COR-L47 (cell line): ENCODE measurements at places on chromosomes 5 and 9.

- DNase-seq = peak; percentile 30
Observed at GRCh38 chr5:1037123-1037670, 28.6 kb downstream of the NKD2 start.

- DNase-seq = no peak
Observed at GRCh38 chr9:123120131-123120530, 86.7 kb downstream of the GPR21 start.

GRCh38 chr5:87400305-87400899 lies 12.3 kb downstream of the CCNH start:
- peak; percentile 32 for DNase-seq

GRCh38 chr5:171477101-171477500 lies 57.7 kb downstream of the FGF18 start:
- no peak for DNase-seq

- no peak for DNase-seq
Observed at GRCh38 chr5:56457887-56458812, 225.0 kb upstream of the ANKRD55 start.

GRCh38 chr9:103169798-103170197 lies 174.7 kb downstream of the CYLC2 start:
- no peak for DNase-seq

- DNase-seq = no peak
Observed at GRCh38 chr9:7819984-7820383, 20.4 kb upstream of the DMAC1 start.

- no peak for DNase-seq
Observed at GRCh38 chr5:75275756-75276155, 39.1 kb upstream of the ANKRD31 start.

GRCh38 chr5:180817893-180818674 lies 15.5 kb upstream of the MGAT1 start:
- DNase-seq = no peak

GRCh38 chr9:124873664-124874063 lies 11.7 kb downstream of the ARPC5L start:
- DNase-seq = no peak

- peak; percentile 86 for DNase-seq
Observed at GRCh38 chr9:33719581-33720374, 75.6 kb upstream of the PRSS3 start.

DNA sequence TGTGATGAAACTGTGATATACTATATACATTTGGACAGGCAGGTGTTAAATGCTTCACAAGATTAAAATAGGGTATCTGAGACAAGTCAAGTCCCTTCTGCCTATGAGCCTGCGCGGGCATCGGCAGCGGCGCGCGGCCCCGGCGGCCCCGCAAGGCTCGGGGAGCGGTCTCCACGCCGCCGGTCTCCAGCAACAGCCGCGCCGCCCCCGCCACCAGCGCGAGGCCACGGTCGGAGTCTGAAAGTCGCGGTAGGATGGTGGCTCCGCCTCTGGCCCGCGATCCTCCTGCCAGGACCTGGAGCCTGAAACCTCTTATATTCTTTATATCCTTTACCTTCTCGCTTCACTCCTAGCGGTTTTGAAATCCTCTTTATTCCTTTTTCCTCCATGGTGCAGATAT lies 99.4 kb downstream of the INSL6 start:
- no peak for DNase-seq

GRCh38 chr9:121268851-121269641 lies 1.1 kb downstream of the GSN start:
- no peak for DNase-seq

- DNase-seq = no peak
Observed at GRCh38 chr9:84111726-84112125, 131.1 kb downstream of the RMI1 start.

GRCh38 chr5:119454171-119454570 lies 1.9 kb downstream of the HSD17B4 start:
- no peak for DNase-seq

GRCh38 chr5:74257060-74257527 lies 383.4 kb downstream of the ENC1 start:
- DNase-seq = no peak

DNA sequence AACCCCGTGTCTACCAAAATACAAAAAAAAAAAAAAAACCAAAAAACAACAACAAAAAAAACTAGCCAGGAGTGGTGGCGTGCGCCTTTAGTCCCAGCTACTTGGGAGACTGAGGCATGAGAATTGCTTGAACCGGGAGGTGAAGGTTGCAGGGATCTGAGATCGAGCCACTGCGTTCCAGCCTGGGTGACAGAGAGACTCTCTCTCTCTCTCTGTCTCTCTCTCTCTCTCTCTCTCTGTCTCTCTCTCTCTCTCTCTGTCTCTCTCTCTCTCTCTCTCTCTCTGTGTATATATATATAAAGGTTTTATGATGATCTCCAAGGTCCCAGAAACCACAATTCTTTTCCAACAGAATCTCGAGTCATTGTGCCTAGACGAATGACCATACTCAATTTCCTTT lies 18.8 kb upstream of the ANKRD33B start:
- DNase-seq = no peak

DNA sequence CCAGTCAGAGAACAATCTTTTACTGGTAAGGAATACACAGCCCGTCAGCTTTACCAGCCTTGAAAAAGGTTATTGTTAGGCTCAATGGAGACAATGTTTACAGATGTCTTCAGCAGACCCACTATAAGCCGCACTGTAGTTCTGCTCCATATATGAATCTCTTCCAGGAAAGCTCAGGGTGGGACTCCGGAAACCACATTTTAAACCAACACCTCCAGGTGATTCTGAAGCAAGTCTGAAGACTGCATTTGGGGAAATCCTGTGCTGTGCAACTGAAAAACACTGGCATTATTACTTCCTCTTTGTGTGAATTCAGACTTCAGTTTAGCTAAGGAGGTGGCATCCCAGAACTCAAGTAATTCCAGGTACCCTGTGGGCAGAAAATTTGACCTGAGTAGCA lies 3.5 kb downstream of the GZMK start:
- no peak for DNase-seq

DNA sequence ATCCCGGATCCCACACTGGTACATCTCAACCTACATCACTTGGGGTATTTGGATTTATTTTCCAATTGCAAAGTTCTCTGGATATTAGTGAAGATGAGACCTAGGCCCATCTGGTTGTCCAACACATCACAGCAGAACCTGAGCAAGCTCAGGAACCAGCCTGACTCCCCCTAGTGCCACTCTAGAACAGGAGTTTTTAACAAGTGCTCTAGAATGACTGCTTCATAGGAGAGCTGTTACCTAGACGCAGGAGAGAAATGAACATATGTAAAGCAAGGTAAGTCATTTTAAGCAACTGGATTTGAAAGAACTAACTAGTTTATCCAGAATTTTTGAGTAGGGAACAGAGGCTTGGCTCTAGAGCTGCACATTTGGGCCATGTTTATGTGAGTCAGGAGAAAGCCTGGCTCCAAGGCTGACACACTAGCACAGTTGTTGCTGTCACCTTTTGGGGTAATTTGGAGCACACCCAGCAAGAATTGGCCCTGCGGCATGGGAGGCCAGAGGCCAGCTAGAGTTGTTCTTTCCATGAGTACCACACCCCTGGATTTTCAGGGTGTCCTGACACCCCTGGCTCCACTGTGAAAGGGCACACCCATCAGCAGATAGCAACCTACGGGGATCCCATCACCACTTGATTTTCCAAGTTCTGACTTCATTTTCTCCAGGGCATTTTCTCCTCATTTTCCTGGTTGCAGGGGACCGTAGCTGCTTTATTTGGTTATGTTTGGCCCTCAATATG lies 110.9 kb upstream of the LPAR1 start:
- DNase-seq = no peak

GRCh38 chr9:86073839-86074238 lies 25.5 kb downstream of the GOLM1 start:
- no peak for DNase-seq

DNA sequence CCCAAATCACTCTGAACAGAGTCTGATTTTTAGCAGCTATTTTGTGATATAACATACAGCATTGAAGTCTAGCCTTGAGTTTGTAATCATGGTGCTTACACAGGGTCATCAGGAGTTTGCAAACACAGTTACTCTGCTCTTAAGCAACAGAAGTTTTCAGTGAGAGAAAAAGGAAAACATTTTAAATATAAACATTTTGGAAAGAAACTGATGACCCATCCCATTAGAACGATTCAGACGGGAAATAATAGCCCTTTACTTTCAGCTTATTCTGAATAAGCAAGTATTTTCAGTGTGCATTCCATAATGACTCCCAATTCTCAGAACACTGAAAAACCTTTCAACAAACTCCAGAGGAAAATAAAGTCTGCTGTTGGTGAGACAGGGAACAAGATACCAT lies 46.7 kb upstream of the TMC1 start:
- no peak for DNase-seq

DNA sequence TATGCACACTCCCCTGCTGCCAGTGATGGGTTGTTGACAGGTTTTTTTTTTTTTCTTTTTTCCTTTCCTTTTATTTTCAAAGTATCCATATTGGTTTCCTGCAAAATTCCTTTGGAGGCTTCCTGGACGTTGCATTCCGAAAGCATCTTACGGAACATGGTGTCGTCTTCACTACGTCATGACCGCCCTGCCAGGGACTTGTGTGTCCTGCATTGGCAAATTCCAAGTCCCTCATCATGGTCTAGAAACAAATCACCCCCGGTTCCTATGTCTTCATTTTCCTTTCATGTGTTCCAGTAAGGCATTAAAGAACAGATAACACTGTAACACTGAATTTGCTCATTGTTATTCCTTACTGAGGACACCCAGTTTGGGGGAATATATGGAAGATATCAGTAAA lies 35.0 kb upstream of the ADAMTSL1 start:
- no peak for DNase-seq

- DNase-seq = no peak
Observed at GRCh38 chr5:107135391-107135790, 535.3 kb downstream of the EFNA5 start.

DNA sequence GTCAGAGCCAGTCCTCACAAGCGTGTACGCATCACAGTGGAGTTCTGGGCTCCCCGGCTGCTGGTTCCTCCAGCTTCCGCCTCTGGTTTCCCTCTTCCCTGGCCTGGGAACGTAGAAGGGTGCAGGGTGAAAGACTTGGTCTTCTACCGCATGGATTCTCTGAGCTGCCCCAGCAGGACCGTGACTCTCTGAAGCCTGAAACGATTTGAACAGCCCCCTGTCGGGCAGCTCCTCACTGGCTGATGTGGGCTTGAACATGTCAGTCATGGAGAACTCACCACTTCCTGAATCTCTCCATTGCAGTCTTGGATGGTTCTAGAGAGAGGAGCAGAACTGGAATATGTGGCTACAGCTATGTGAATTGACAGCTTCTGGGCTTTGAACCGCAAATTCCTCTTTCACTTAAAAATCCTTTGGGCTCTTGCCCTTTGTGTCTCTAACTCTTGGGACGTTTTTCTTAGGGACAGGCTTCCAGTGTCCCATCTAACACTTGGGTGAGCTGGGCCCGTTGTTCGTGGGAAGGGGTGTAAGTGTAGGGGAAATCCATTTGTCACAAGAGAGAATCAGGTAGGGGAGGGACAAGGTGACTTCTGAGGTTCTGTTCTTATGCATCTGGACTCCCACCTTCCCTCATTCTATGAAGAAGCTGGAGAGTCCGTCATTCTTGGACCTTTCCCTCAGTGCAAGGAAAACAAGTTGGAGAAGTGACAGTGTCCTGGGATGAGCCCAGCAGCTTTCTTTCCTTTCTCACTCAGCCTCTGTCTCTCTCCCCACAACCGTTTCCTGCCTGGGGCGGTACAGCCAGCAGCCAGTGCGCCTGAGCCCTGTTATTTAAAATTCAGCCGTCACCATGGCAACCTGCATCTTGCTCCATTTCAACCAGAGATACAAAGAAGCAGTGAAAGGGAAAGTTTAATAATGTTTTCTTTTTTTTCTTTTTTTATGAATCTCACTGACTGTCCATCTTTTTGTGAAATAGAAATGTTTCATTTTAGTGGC lies 84.7 kb downstream of the PTTG1 start:
- DNase-seq = no peak
